ENCODE measurements at places on chromosomes 6 and 20. TPM values are rescaled to one million over a fixed set of nuclear protein-coding genes. Genes with fewer than 3 reads are reported as not detected.

The BANF2 gene
- total RNA-seq: not detected

The CRYBG1 gene
- 15.6 TPM for total RNA-seq

The JAG1 gene
- total RNA-seq: 34.9 TPM

The DEFB124 gene
- not detected for total RNA-seq

The NFATC2 gene
- total RNA-seq: under 0.01 TPM

The RALGAPB gene
- 32.7 TPM for total RNA-seq

The SMOC2 gene
- not detected for total RNA-seq

The HLA-DMB gene
- total RNA-seq: 0.50 TPM

The NOX3 gene
- not detected for total RNA-seq

The CD83 gene
- 4.5 TPM for total RNA-seq

The HDGFL1 gene
- not detected for total RNA-seq

The SMIM13 gene
- 3.8 TPM for total RNA-seq

The FAM120B gene
- 21.0 TPM for total RNA-seq

The PGBD1 gene
- total RNA-seq: 9.7 TPM

The PGC gene
- total RNA-seq: not detected

The RPS6KA2 gene
- 60.4 TPM for total RNA-seq

The IFNGR1 gene
- 68.2 TPM for total RNA-seq

The DACT2 gene
- total RNA-seq: not detected

The SAMD5 gene
- total RNA-seq: 2.6 TPM

The BPIFB1 gene
- not detected for total RNA-seq

The RTN4IP1 gene
- 13.1 TPM for total RNA-seq

The MCCD1 gene
- not detected for total RNA-seq

The RAD21L1 gene
- total RNA-seq: not detected

The IPCEF1 gene
- under 0.01 TPM for total RNA-seq

All from smooth muscle cell of trachea (primary cell).